ENCODE measurements at places on chromosomes 7 and 10. TPM values are rescaled to one million over a fixed set of nuclear protein-coding genes. Genes with fewer than 3 reads are reported as not detected.

DNA sequence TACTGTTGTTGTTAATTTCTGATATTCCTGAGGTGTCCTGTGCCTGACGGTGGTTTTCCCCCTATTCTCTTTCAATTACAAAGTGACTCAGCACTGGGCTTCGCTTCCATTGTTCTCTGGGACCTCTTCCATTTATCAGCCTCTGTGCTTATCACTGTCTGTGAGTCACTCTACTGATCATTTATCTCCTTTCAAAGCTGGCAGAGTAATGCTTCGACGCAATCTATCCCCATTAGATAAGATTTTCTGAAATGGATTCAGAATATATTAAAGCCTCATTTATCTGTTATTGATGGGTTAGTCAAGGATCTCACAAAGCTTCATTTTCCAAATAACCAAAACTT is 679.2 kb downstream of the SDK1 start:
- H3K4me3 ChIP-seq = no peak overlapping the region
- no peaks in the 10 kb centered on the region for H3K4me1 ChIP-seq
- H3K27me3 ChIP-seq = no peaks in the 10 kb centered on the region
- no peak overlapping the region for H3K27ac ChIP-seq
- no peak for DNase-seq

- no peak for DNase-seq
- no peak overlapping the region for H3K27ac ChIP-seq
- H3K4me1 ChIP-seq = no peaks in the 10 kb centered on the region
- H3K27me3 ChIP-seq = no peaks in the 10 kb centered on the region
These were observed 1247.8 kb downstream of the TYW1 start for GRCh38 chr7:68244389-68244788.

DNA sequence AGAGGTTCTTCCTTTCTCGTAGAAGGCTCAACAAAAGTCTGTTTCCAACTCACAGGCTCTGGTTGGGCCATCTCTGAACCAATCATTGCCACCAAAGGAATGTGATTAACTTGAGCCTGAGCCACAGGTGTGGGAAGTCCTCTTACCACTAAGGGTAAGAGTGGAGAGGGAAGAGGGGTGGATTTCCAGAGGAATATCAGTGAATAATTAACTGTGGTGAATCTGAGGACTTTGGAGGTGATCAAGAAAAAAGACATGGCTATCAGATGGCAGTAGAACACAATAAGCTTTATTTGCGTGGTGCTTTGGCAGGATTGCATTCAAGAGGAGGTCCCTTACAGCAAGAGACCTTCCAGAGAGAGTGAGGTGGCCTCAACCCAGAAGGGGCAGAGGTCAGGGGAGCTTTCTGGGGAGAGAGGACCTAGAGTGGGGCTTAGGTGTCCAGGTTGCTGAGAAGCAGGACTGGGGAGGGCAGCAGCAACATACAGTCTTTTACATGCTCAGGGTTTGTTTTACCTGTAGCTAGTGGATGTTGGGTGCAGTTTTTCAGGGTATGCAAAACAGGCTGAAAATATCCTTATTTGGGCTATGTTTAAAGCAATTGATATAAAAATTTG is 61.4 kb downstream of the BBS9 start:
- no peak overlapping the region for H3K4me3 ChIP-seq
- no peak for DNase-seq
- peaks cover 6% of the 10 kb centered on the region for H3K4me1 ChIP-seq
- no peaks in the 10 kb centered on the region for H3K36me3 ChIP-seq
- no peaks in the 10 kb centered on the region for H3K27me3 ChIP-seq
- no peak overlapping the region for H3K27ac ChIP-seq

DNA sequence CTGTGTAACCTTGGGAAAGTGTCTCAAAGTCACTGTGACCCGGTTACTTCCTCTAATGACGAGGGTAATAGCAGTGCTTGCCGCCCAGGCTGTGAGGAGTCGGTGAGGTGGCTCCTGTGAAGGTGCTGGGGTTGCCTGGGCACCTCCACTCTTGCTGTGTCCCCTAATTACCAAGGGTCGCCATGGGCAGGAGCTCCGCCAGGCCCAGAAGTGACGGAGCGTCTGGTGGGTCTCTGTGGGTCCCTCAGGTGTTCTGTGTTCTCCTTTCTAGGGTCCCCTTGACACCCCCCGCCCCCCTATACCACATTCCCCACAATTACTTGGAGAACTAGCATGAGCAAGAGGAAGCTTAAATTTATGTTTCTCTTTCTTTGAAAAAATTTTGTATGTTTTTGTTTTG is 161.5 kb downstream of the WDR37 start:
- no peak overlapping the region for H3K4me3 ChIP-seq
- no peaks in the 10 kb centered on the region for H3K4me1 ChIP-seq
- DNase-seq = no peak
- no peaks in the 10 kb centered on the region for H3K36me3 ChIP-seq
- no peak overlapping the region for H3K27ac ChIP-seq

DNA sequence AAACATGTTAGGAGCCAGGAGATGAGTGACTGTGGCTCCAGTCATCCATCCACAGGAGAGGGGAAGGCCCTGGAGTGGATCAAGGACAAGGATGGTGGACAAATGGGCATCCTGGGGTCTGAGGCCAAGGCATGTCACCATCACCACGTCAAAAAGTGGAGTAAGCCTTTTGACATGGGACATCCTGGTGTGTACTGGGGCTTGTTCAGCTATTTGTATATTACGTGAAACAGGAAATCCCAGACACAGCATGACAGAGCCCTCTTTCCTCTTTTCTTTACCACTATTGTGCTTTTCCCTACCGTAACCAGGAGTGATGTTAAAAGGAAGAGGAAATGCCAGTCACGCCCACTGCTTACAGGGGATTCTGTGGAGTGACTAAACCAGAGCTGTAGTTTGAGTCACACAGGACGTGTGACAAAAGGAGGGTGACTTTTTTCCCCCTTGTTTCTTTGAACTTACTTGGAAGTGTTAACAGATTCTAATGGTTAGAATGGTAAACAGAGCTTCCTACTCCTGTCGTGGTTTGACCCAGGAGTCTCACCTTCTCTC is 15.4 kb downstream of the ACSL5 start:
- H3K4me1 ChIP-seq = peaks cover 12% of the 10 kb centered on the region
- no peak overlapping the region for H3K4me3 ChIP-seq
- no peaks in the 10 kb centered on the region for H3K27me3 ChIP-seq
- H3K36me3 ChIP-seq = no peaks in the 10 kb centered on the region
- H3K27ac ChIP-seq = peak overlapping the region; percentile 76

DNA sequence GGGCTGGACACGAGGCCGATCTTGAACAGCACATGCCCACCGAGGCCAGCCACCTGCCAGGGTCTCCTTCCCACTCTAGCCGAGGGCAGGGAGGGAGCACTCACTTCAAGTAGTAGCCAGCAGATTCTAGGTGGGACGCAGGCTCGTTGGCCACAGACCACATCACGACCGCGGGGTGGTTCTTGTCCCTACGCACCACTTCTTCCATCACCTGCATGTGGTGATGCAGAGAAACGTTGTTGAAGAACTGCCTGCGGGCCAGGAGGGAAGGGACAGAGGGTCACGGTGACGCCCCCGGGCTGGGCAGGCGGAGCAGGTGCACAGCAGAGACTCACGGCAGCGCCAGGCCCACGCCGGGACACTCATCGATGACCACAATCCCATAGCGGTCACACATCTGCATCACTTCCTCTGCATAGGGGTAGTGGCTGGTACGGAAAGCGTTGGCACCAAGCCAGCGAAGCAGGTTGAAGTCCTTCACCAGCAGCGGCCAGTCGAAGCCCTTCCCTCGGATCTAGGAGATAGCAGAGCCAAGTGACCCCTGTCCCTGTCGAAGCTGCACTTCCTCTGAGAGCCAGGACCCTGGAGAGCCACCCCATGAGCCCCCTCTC is 7.7 kb downstream of the GUSB start:
- no peaks in the 10 kb centered on the region for H3K27me3 ChIP-seq
- H3K4me1 ChIP-seq = no peaks in the 10 kb centered on the region
- no peak overlapping the region for H3K4me3 ChIP-seq
- H3K27ac ChIP-seq = no peak overlapping the region
- DNase-seq = no peak
- peaks cover 66% of the 10 kb centered on the region for H3K36me3 ChIP-seq

Gene CFAP69
- 4.3 TPM for total RNA-seq

Gene NUTM2E
- 0.49 TPM for total RNA-seq

All from A673 (cell line).